ENCODE measurements at places on chromosomes 11 and 22. TPM values are rescaled to one million over a fixed set of nuclear protein-coding genes. Genes with fewer than 3 reads are reported as not detected.

Gene MIAT
- polyA plus RNA-seq = 0.41 TPM

Gene MISFA
- 7.1 TPM for polyA plus RNA-seq

Gene SPA17
- 6.5 TPM for polyA plus RNA-seq

Gene CNGA4
- polyA plus RNA-seq = 0.07 TPM

Gene TUBA8
- polyA plus RNA-seq = 18.9 TPM

Gene LRRC4C
- polyA plus RNA-seq = 3.9 TPM

Gene OR8D1
- not detected for polyA plus RNA-seq

Gene LRRC74B
- not detected for polyA plus RNA-seq

Gene KCNA4
- 0.12 TPM for polyA plus RNA-seq

Gene POU2AF1
- 0.39 TPM for polyA plus RNA-seq

Gene OR9G1
- polyA plus RNA-seq = not detected

Gene BSX
- not detected for polyA plus RNA-seq

- H3K27ac ChIP-seq = peak overlapping the region; percentile 73
- no peaks in the 10 kb centered on the region for H3K36me3 ChIP-seq
- H3K4me1 ChIP-seq = peaks cover 11% of the 10 kb centered on the region
- peaks cover 15% of the 10 kb centered on the region for H3K27me3 ChIP-seq
- peak overlapping the region; percentile 60 for H3K4me3 ChIP-seq
- no peak for DNase-seq
Observed at GRCh38 chr11:22192289-22192641, 620 bp upstream of the ANO5 start.

- DNase-seq = peak; percentile 5
- no peak overlapping the region for H3K27ac ChIP-seq
- H3K36me3 ChIP-seq = peaks cover 3% of the 10 kb centered on the region
- H3K4me1 ChIP-seq = peaks cover 73% of the 10 kb centered on the region
- H3K4me3 ChIP-seq = peak overlapping the region; percentile 64
Observed at GRCh38 chr11:61914471-61915171, 2.7 kb downstream of the RAB3IL1 start.

GRCh38 chr11:57330029-57330428 is 5.3 kb upstream of the TNKS1BP1 start:
- H3K27me3 ChIP-seq = no peaks in the 10 kb centered on the region
- no peak overlapping the region for H3K27ac ChIP-seq
- H3K4me3 ChIP-seq = no peak overlapping the region
- H3K4me1 ChIP-seq = peaks cover 24% of the 10 kb centered on the region

GRCh38 chr11:117045956-117046355 is 52.3 kb downstream of the SIK3 start:
- no peak overlapping the region for H3K27ac ChIP-seq
- no peaks in the 10 kb centered on the region for H3K27me3 ChIP-seq
- no peaks in the 10 kb centered on the region for H3K36me3 ChIP-seq
- H3K4me3 ChIP-seq = no peak overlapping the region
- DNase-seq = peak; percentile 15

DNA sequence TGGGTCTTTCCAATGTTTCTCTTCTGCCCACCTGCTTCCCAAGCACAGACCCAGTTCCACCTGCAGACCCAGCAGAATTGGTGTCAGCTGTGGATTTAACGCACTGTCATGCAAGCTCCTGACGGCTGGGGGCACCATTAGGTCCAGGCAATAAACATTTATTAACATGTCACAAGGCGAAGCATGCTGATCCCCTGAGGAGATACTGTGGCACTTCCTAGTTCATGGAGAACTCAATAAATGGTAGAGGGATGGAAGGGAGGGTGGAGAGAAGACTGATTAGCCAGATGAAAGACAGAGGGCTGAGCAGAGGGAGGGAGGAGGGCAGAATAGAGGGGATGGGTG is 68.3 kb upstream of the TSPAN18 start:
- H3K36me3 ChIP-seq = no peaks in the 10 kb centered on the region
- H3K4me1 ChIP-seq = peaks cover 12% of the 10 kb centered on the region
- no peak overlapping the region for H3K27ac ChIP-seq
- no peak for DNase-seq

DNA sequence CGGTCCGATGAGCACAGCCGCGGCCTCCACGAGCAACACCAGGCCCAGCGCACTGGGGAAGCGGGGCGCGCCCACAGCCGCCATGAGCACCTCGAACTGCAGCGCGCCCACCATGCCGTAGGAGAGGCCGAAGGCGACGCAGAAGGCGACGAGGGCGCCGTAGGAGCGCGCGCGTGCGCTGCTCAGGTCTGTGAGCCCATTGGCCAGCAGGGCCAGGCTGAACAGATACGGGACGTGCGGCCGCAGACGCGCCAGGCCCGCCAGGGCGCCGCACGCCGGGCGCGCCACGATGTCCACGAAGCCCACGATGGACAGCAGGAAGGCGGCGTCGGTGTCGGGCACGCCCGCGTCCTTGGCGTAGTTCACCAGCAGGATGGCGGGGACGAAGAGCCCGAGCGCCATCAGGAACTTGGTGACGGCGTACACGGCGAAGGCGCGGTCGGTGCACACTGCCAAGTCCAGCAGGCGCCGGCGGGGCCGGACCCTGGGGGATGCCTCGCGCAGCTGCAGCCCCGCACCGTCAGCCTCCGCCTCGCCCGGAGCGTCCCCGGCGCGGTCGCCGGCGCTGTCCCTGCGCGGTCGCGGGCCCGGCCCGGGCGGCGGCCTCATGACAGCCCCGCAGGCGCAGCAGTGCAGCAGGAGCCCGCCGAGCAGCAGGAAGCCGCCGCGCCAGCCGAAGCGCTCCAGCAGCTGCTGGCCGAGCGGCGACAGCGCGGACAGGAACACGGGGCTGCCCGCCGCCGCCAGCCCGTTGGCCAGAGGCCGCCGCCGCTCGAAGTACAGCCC is 2.9 kb downstream of the SLC16A8 start:
- no peak overlapping the region for H3K27ac ChIP-seq
- peaks cover 7% of the 10 kb centered on the region for H3K36me3 ChIP-seq

DNA sequence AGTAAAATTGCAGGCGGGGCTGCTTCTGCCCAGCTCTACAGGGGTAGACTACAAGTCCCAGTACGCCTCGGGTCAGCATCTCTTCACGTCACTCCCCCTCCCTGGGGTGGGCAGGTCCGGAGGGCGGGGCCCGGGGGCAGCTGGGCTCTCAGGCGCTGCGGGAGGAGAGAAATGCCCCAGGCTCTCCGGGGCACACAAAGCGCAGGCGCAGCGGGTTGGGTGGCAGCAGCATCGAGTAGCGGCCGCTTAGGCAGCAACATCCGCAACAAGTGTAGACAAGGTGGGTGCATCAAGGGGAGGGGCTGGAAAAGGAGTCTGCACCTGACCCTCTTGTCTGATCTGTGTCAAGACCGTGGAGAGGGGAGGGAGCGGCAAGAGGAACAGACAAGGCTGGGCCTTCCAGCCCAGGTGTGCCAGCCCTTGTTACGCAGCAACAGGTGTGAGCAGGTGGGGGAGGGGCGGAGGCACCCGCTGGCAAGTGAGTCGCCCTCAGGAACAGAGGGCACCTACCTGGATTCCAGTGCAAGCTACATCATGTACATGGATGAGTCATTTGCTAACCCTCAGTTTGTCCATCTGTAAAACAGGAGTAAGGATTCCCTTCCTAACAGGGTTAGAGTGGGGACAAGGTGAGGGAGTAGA is 1.2 kb downstream of the PLEKHB1 start:
- no peaks in the 10 kb centered on the region for H3K36me3 ChIP-seq
- H3K27ac ChIP-seq = no peak overlapping the region
- peaks cover 28% of the 10 kb centered on the region for H3K4me1 ChIP-seq

DNA sequence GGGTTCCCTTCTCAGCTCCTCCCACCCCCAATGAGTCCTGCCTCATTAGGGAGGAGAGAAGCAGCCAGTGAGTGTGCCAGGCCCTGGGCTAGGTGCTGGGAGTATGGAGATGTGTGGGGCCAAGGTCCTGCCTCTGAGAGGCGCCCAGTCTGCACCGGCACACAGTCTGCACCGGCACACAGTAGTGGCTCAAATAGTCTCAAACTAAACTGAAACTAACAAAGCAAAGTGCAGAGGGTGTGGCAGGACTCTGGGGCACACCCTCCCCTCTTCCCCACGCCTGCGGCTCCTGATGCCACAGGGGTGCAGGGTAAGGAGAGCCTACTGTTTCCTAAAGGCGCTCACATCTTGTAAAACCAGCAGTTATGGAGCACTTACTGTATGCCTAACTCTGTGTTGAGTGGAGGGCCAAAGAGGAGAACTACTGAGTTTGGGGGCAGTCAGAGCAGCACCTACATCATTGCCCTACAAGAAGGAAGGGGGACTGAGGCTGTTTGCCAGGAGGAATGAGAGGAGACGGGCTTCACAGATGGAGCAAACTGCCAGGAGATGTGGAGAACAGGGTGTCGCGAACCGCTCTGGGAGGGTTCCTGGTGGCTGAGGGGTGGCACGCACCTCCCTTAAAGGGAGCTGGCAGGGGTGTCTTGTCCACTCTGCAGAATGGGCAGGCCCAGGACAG is 939 bp upstream of the SH3BP1 start:
- no peaks in the 10 kb centered on the region for H3K27me3 ChIP-seq
- H3K36me3 ChIP-seq = peaks cover 15% of the 10 kb centered on the region
- peak overlapping the region; percentile 53 for H3K4me3 ChIP-seq
- H3K4me1 ChIP-seq = peaks cover 75% of the 10 kb centered on the region
- DNase-seq = peak; percentile 35

DNA sequence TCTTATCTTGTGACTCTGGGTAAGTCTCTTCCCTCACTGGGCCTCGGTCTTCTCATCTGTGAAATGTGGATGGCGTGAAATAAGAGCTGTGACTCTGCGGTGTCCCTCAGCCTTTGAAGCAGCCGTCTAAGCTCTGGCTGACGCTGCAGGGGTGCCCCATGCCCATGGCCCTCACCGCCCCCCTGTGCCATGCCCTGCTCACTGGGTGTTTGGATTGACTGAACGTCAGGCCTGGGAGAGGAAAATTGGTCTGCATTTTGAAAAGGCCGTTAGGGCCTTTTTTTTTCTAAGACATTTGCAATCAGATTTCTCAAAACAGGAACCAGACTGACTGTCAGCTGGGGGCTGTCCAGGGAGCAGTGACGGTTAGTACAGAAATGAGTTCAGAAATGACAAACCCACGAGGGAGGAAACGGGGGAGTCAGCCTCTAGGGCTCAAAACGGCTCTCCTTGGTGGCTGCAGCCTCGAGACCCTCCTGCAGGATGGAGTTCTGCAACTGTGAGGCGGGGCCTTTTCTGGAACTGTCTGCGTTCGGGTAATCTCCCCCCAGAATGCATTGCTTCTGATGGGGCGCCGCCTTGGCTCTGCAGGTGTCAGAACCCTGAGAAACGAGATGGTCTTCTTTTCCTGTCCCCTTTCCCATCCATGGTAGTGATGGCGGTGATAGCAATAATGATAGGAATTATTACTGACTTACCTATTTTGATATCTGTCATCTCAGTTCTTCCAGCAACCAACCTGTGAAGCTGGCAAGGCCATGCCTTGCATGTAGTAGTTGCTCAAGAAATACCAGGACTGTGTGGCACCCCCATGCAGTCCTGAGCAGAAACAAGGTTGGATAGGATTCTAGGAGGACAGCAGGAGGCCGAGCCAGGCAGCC is 2.0 kb downstream of the GRK2 start:
- H3K27ac ChIP-seq = peak overlapping the region; percentile 51
- no peak for DNase-seq
- peaks cover 70% of the 10 kb centered on the region for H3K4me1 ChIP-seq
- peaks cover 44% of the 10 kb centered on the region for H3K36me3 ChIP-seq

- no peaks in the 10 kb centered on the region for H3K4me1 ChIP-seq
- H3K36me3 ChIP-seq = no peaks in the 10 kb centered on the region
- H3K27me3 ChIP-seq = no peaks in the 10 kb centered on the region
- DNase-seq = no peak
- H3K4me3 ChIP-seq = no peak overlapping the region
Observed at GRCh38 chr11:97143463-97143862, 753.6 kb downstream of the JRKL start.

GRCh38 chr11:112570333-112570732 is 309.7 kb upstream of the PLET1 start:
- no peak for DNase-seq

- peaks cover 2% of the 10 kb centered on the region for H3K27me3 ChIP-seq
- peaks cover 18% of the 10 kb centered on the region for H3K36me3 ChIP-seq
- H3K4me1 ChIP-seq = peaks cover 60% of the 10 kb centered on the region
- peak; percentile 54 for DNase-seq
- peak overlapping the region; percentile 83 for H3K4me3 ChIP-seq
Observed at GRCh38 chr22:24156141-24156912, 25.0 kb upstream of the SUSD2 start.

- DNase-seq = peak; percentile 87
- no peaks in the 10 kb centered on the region for H3K27me3 ChIP-seq
- peaks cover 9% of the 10 kb centered on the region for H3K36me3 ChIP-seq
- peak within 1 kb of the TSS; percentile 99 for H3K4me3 ChIP-seq
Observed at GRCh38 chr22:21982338-21982965, at the start of gene TOP3B. Gene TOP3B (minus strand): TSS chr22:21982787. CDS start chr22:21975709, 7,078 bp downstream.

- no peak for DNase-seq
- H3K36me3 ChIP-seq = no peaks in the 10 kb centered on the region
- H3K27me3 ChIP-seq = no peaks in the 10 kb centered on the region
- no peaks in the 10 kb centered on the region for H3K4me1 ChIP-seq
Observed at GRCh38 chr11:73532310-73532709, 65.6 kb downstream of the FAM168A start.

DNA sequence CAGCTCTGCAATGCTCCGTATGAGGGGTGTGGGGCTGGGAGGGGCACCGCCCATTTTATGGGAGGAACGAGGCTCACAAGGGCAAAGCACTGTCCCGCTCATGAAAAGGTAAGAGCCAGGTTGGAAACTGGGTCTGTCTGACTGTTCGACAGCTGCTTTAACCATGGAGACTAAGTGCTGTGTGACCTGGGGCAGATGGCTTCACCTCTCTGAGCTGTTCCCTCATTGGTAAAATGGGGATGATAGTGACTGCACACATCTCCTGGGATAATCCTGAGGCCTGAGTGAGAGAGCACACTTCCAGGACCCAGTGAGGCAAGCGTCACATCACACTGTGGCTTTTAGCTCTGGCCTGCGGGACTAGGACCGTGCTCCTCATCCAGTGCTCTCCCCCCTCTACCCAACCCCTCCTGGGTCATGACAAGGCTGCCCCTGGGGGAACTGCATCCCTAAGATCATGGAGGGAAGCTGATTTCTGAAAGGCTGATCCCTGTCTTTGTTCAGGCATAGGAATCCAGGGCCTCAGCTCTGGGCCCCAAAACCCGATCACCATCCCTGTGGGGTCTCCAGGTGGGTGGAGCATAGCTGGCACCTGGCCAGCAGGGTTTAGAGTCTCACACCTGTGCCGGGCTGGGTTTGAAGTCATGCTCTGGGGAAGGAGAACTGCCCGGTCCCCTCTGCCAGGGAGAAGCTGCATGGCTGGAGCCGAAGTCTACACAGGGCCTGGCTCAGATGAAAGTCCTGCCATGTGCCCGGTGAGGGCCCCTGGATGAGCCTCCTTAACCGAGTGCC is 21.3 kb downstream of the FGF3 start:
- no peaks in the 10 kb centered on the region for H3K4me1 ChIP-seq
- peaks cover 8% of the 10 kb centered on the region for H3K27me3 ChIP-seq
- no peak overlapping the region for H3K27ac ChIP-seq
- no peak for DNase-seq
